Vagina (tissue), 2 donors: ENCODE measurements at places on chromosomes 6 and 20.
A peak's percentile ranks its signal among the peaks of the same experiment; 100 is the strongest.

DNA sequence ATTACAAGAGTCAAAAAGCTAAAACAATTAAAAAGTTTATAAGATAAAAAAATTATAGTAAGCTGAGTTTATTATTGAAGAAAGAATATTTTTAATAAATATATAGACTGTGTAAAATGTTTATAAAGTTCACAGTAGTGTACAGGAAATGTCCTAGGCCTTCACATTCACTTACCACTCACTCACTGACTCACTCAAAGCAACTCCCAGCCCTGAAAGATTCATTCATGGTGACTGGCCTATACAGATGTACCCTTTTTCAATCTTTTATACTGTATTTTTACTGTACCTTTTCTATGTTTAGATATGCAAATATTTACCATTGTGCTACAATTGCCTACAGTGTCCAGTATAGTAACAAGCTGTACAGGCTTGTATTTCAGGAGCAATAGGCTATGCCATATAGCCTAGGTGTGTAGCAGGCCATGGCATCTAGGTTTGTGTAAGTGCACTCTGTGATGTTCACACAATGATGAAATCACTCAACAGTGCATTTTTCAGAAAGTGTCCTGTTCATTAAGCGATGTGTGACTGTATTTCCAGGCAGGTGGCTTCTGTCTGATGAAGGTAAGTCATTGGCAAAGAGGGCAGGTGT is 130.2 kb downstream of the BTBD3 start:
- DNase-seq = peak; percentile 40

GRCh38 chr20:30288346-30288745 is 969.1 kb upstream of the DEFB115 start:
- DNase-seq = no peak

- DNase-seq = no peak
Observed at GRCh38 chr20:59179988-59180387, 16.4 kb downstream of the ZNF831 start.

GRCh38 chr20:19317237-19318069 is 105.0 kb downstream of the SLC24A3 start:
- peak; percentile 79 for DNase-seq

DNA sequence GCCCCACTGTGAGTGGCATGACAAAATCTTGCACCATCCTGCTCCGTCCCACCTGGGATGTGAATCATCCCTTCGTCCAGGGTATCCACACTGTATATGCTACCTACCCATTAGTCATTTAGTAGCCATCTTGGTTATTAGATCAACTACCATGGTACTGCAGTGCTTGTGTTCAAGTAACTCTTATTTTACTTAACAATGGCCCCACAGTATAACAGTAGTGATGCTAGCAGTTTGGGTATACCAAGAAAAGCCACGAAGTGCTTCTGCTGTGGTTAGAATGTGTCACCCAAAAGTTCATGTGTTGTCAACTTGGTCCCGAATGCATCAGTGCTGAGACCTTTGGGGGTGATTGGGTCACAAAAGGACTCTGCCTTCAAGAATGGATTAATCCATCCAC is 11.7 kb downstream of the OSER1 start:
- DNase-seq = no peak

GRCh38 chr6:52207066-52207465 is 20.9 kb downstream of the IL17A start:
- DNase-seq = no peak

DNA sequence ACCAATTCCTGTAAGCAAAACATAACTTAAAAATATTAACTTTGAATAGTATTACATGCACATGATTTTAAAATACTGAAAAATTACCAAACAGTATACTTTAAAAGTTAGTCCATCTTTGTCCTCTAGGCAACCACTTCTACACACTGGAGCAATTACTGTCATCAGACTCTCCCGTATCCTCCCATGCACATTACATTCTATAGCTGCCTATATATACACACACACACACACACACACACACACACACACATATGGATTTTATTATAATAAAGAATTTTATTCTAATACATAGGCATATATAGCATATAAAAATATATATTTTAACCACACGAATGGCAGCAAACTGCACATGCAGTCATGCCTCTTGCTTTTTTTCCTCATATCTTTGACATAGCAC is 8.2 kb downstream of the REV3L start:
- DNase-seq = no peak

DNA sequence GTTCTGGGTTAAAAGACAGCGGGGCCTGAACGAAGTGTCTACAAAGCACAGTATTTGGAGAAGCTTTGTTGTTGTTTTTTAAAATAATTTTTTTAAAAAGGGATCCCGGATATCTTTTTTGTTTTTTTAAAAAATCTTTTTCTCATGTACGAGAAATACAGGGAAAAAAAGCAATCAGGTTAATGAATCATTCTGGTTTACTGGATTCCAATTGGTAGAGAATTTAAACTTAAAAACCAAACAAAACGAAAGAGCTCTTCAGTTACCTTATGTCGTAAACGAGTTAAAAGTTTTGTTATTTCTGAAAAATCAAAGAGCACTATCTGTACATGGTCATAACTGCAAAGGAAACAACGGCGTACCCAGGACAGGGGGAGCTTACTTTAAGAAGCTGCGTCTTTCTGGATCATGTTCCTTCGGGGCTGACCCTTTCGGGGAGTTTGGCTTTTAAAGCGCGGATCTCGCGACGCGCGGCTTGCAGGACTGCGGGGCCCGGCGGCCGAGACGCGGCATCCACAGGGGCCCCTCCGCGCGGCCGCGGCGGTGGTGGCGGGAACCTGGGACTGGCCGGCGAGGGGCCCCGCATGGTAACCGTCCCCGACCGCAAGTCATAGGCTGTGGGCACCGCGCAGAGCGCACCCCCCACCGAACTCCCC is 927 bp downstream of the IL20RA start:
- DNase-seq = no peak

- no peak for DNase-seq
Observed at GRCh38 chr6:56580271-56580670, 62.4 kb downstream of the DST start.

- peak; percentile 43 for DNase-seq
Observed at GRCh38 chr20:25071734-25072133, 10.2 kb downstream of the VSX1 start.

DNA sequence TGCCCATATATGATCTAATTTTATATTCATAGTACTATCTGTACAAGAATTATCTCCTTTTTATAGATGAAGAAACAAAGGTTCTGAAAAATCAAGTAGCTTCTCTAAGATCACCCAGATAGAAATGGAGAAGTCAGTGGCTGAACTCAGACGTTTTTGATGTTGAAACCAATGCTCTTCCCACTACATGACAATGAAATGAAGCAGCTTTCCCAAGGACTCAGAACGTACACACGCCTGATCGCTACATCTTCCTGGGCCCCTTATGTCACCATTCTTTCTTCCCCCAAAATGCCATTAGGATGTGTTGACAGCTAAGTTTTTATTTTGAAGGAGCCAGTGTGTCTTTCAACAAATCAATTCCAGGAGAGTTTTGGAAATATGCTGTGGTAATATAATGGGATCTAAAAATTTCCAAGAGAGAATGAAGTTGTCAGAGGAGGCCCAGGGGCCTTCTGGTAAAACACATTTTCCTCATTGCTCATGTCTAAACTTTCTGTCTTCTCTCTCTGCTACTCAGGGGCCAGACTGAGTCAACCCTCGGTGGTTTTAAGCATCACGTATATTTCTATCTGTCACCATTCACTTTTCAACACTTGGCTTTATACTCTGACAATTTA is 98.1 kb upstream of the COL21A1 start:
- no peak for DNase-seq

GRCh38 chr20:58420798-58421496 is 31.9 kb downstream of the VAPB start:
- DNase-seq = no peak

DNA sequence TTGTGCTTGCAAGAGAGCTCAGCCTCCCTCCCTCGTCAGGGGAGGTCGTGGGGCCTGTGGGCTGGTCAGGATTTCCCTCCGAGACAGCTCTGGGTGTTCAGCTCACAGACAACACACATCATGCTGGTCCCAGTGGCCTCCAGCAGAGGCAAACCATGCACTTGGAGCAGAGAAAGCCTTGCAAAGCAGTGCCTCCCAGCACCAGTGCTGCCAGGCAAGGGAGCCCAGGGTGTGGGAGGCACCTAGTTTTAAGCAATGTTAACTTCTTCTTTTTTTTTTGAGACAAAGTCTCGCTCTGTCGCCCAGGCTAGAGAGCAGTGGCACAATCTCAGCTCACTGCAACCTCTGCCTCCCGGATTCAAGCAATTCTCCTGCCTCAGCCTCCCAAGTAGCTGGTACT is 34.0 kb upstream of the INSM1 start:
- no peak for DNase-seq

DNA sequence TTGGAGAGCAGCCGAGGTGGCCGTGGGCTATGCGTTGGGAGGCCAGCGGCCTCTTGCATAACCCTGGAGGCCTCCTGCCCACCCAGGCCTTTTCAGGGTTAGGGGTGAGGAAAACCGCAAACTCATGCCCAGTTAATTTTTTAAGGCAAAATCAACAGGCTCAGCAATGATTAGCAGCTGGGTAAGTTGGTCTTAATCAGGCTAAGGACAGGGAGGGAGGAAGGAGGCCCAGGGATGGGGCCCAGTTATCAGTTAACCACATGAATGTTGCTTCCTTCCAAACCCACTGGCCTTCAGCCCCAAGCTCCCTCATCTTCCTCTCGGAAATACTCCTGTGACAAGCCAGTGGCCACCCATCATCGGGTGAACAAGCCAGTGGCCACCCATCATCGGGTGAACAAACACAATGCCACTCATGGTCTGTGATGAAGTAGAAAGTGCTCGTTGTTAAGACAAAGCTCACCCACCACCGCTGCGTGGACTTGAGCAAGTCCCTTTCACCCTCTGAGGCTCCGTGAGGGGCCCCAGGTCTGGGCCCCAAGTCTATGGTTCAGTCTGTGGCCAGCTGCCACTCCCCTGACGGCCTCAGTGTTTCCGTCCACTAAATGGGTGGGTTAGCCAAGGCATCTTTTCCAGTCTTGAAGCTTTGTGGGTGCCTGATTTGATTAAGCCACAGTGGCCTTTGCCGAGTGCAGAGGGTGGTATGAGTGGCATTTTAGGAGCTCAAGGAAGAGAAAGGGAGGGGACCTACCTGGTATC is 39.4 kb downstream of the HNF4A start:
- no peak for DNase-seq

DNA sequence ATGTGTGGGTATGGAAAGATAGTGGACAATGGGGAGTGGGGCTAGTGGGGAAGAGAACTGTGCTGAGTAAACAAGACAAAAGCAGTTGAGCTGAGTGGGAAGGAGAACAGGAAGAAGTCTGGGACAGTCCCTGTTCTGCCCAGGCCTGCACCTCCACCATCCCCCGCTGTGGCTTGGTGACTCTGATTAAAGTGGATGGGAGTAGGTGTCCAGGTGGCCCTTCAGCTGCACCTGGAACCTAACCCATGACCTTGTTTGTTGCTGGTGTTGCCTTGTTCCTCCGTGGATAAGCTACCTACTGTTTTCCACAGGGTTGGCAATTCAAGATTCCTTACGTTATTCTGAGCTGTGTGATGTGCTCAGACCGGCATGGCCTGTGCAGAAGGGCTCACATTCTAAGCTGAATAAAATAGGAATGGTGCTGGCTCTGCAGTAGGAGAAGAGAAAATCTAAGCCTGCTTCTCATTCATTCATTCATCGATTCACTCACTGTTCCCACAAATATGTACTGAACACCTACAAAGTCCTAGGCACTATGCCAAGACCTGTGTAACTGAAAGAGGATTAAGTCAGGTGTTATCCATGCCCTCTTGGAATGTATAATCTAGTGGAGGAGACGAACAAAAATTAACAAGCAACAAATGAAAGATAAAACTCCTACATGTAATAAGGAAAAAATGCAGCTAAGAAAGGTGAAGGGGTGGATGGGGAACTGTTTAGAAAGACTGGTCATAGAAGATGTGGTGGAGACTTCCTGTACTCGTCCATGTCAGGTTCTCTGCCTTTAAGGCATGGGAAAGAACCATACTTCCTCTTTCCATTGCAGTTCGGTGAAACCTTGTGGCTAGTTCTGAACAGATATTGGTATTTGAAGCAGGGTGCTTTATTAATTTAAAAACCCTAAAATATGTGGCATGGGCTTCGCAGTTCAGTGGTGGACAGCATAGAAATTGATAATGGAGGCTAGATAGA is 10.1 kb upstream of the CALHM6 start:
- no peak for DNase-seq

GRCh38 chr20:50359607-50360217 is 150.5 kb upstream of the PTPN1 start:
- DNase-seq = no peak

DNA sequence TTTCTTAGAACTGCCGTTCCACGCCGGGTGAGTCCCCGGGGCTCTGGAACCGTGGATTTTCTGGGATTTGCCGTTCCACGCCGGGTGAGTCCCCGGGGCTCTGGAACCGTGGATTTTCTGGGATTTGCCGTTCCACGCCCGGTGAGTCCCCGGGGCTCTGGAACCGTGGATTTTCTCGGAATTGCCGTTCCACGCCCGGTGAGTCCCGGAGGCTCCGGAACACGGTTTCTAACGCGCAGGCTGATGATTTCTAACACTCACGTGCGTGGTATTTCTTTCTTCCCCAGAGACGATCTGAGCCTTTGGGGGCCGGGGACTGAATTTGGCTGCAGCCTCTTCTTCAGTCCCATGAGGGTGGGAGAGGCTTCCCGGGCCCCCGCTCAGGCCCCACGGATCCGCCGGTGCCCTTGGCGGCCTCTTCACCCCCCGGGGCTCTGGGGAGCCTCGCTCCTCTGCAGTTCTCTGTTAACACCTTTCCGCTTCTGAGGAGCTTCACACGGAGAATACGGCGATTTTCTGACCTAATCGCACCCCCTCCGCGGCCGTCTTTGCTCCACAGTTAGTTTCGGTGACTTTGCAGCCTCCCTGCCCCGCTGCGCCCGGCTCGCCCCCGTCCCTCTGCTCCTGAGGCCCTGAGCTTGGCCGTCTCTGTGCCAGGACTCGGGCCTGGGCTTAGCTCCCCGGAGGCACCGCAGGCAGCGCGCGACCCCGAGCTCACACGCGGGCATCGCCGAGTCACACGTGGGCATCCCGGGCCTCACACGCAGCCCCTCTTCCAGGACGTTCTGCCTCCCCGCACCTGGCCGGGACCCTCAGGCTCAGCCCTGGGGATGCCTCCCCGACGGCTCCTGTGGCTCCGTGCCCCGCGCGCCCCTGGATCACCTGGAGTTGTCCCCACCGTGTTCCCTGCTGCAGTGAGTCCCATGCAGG is 7.2 kb upstream of the KIF25 start:
- peak; percentile 27 for DNase-seq

GRCh38 chr6:7417684-7418083 is 28.1 kb downstream of the RIOK1 start:
- DNase-seq = no peak

- DNase-seq = no peak
Observed at GRCh38 chr6:54992789-54993188, 146.2 kb downstream of the FAM83B start.

GRCh38 chr6:9360881-9361280 is 925.5 kb upstream of the SLC35B3 start:
- no peak for DNase-seq
